ENCODE measurements at places on chromosomes 3 and 15. TPM values are rescaled to one million over a fixed set of nuclear protein-coding genes. Genes with fewer than 3 reads are reported as not detected.

The CHRM5 gene
- not detected for total RNA-seq

The AHSG gene
- total RNA-seq, result 0.16 TPM

The ABHD10 gene
- total RNA-seq, result 37.7 TPM

The COL6A5 gene
- 0.16 TPM for total RNA-seq

The MGLL gene
- 2.5 TPM for total RNA-seq

The POC1A gene
- 20.3 TPM for total RNA-seq

The NMNAT3 gene
- 1.2 TPM for total RNA-seq

The IL17RB gene
- total RNA-seq, result 1.2 TPM

The C3orf85 gene
- not detected for total RNA-seq

The FANCD2OS gene
- not detected for total RNA-seq

The GOLGA6B gene
- not detected for total RNA-seq

The CD86 gene
- total RNA-seq, result 3.8 TPM

The MAGEL2 gene
- total RNA-seq, result not detected

The WNT5A gene
- not detected for total RNA-seq
